Muscle of leg (tissue), 16 donors: ENCODE measurements at places on chromosomes 6 and 20. TPM values are rescaled to one million over a fixed set of nuclear protein-coding genes. Genes with fewer than 3 reads are reported as not detected.

DAAM2 gene
- total RNA-seq, result 25.8 TPM

DEFB124 gene
- total RNA-seq, result 0.62 TPM

KCNQ2 gene
- 2.9 TPM for total RNA-seq

TOP1 gene
- 17.2 TPM for total RNA-seq

ENPP5 gene
- total RNA-seq, result 4.7 TPM

OR2J3 gene
- total RNA-seq, result not detected

FAM83C gene
- total RNA-seq, result not detected

HEY2 gene
- total RNA-seq, result 6.1 TPM

IER3 gene
- 6.7 TPM for total RNA-seq

DNA sequence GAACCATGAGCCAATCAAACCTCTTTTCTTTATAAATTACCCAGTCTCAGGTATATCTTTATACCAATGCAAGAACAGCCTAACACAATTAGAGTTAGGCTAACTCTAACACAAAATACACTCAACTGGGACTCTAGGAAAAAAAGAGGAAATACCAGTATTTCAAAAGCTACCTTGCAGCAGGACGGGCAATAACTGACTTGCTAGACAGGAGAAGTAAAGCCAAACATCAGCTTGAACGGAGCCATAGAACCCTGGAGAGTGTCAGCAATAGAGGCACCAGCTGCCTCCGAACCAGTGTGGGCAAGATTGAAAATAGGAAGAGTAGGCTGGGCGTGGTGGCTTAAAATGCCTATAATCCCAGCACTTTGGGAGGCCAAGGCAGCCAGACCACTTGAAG, 162.0 kb upstream of the SOX4 start:
- DNase-seq, result no peak

- DNase-seq, result no peak
These were observed 169.5 kb downstream of the VEGFA start for GRCh38 chr6:43939281-43940070.

DNA sequence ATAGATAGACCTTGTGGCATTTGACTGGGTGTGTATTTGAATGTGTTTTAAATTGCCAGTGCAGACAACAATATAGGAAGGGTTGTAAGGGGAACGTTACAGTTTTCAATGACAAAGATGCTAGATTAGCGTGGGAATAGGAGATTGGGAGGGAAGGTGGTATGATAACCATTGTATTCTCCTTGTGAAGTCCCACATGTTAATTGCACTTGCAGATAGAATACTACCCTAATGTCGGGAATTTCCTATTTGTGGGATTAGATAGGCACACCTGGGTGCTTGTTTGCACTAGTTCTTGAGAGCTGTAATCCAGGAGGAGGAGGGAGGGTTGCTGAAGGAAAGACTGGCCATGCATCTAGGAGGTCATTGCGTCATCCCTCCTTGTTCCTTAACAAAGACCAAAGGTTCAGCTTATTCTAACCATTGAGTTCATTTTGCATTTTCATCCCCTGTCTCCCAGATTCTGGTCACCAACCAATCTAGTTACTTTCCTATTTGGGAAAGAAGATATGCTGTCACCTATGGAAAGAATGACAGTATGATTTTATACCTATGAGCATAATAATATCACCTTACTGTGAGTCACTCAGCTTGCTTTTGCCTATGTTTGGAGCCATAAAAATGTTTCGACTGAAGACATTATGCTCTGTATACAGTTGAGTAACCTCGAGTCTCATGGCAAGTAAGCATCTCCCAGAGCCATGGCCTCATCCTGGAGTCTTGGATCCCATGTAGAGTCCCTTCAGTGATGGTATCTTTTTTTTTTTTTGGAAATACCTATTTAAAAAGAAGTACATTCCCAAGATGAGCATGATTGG, 201.5 kb downstream of the DTNBP1 start:
- no peak for DNase-seq

DNA sequence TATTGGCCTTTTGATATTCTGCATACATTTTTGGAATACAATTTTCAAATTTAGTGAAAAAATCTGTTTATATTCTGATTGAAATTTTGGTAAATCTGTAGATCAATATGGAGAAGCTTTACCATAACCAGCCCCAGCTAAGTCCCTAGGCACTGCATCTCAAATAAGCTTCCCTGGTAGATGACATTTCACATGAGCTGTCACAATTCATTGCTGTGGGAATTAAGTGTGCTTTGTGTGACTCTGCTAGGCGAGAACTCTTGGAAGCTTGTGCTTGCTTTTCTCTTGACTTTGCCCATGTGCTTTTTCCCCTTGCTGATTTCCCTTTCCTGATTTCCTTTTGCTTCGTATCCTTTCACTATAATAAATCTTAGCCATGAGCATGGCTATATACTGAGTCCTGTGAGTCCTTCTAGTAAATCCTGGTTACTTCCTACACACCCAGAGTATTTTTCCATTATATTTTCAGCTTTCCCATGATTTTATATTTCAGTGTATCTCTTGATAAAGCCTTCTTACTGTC, 166.5 kb upstream of the MMS22L start:
- no peak for DNase-seq

DNA sequence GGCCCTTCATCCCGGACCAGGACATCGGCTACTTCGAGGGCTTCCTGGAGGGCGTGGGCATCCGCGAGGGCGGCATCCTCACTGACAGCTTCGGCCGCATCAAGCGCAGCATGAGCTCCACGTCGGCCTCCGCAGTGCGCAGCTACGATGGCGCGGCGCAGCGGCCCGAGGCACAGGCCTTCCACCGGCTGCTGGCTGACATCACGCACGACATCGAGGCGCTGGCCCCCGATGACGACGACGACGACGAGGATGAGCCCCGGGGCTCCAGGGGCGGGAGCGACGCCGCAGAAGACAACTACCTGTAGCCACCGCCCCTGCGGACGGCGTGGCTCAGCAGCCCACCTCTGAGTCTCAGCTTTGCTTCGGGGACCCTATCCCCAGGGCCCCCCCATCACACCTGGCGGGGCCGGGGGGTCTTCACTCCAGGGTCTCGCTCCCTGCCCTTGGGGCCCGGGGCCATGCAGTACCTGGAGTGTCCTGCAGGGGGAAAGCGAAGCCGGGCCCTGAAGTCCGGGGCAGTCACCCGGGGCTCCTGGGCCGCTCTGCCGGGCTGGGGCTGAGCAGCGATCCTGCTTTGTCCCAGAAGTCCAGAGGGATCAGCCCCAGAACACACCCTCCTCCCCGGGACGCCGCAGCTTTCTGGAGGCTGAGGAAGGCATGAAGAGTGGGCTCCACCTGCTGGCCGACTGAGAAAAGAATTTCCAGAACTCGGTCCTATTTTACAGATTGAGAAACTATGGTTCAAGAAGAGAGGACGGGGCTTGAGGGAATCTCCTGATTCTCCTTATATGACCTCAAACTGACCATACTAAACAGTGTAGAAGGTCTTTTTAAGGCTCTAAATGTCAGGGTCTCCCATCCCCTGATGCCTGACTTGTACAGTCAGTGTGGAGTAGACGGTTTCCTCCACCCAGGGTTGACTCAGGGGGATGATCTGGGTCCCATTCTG, 20.8 kb upstream of the HCK start:
- peak; percentile 82 for DNase-seq

GRCh38 chr20:57229490-57229889, 37.0 kb downstream of the BMP7 start:
- DNase-seq, result no peak

- peak; percentile 9 for DNase-seq
These were observed 1062.0 kb downstream of the HACE1 start for GRCh38 chr6:103797738-103798137.

DNA sequence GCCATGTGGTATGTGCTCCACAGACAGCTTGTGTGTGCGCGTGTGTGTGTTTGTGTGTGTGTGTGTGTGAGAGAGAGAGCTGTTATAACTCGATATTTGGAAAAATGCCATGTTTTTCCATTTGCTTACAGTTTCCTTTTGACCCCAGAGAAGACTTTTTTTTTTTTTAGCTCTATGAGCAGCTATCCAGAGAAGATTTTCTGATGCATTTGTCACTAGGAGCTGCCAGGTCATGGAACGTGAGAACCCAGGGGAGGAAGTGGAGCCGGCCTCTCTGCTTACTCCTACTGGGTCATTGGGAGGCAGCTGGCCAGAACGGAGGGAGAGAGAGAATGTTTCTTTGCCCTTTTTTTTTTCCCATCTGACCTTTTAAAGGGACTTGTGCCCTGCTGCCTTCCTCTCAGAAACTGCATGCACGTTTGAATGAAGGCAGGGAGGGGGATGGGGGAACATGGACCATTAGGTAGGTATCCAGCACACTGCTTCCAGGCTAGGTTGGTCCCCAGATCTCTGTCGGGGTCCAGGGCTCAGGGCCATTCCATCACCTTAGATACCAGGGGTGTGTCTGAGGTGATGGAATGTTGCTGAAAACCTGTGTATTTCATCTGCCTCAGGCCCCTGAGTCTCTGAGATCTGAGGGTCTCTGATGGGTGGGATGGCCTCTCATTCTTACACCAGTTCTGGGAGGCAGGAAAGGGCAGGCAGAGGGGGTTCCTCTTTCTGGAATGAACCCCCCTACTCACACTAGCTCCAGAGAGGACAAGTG, 11.2 kb upstream of the MRPS18A start:
- DNase-seq, result peak; percentile 86

DNA sequence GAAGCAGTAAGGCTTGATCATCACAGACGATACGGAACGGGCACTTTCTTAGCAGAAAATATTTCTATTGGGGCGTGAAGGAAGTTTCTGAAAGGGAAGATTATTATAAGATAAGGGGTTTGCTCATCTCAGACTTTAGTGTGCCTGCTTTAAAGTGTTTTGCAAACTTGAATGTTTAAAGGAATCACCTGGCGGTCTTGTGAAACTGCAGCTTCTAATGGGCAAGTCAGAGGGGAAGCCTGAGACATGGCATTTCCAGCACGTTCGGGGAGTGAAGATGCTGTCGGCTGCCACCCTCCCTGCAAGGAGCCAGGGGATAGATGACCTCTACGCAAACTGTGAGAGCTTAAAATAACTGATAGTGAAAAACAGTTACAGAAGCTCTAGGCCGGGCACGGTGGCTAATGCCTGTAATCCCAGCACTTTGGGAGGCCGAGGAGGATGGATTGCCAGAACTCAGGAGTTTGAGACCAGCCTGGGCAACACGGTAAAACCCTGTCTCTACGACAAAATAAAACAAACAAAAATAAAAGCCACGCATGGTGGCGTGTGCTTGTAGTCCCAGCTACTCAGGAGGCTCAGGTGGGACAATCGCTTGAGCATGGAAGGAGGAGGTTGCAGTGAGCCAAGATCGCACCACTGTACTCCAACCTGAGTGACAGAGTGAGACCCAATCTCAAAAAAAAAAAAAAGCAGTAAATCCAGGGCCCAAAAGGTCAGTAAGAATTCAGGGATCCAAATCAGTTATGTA, 2.3 kb upstream of the KIF16B start:
- DNase-seq, result peak; percentile 25

GRCh38 chr6:165200178-165200577, 109.2 kb downstream of the C6orf118 start:
- DNase-seq, result no peak

DNA sequence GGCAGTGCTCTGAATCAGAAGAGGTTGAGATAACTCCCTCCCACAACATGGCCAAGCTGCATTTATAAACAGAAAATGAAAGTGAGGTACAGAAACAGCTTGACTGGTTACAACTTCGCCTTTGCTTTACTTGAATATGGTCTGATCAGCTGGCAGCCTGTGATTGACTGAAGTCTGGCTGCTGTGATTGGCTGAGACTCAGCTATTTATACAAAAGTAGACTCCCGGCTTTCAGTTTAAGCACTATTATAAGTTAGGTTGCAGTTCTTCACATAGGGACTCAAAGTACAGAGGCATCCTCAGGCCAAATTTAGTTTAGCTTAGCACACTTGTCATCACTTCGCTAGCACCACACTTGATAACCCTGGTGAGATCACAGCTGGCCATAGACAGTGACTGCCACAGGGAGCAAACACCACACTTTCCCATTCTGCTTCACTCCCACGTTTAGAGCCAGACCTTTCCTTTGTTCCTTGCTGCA, 362.6 kb downstream of the EPM2A start:
- DNase-seq, result peak; percentile 90

DNA sequence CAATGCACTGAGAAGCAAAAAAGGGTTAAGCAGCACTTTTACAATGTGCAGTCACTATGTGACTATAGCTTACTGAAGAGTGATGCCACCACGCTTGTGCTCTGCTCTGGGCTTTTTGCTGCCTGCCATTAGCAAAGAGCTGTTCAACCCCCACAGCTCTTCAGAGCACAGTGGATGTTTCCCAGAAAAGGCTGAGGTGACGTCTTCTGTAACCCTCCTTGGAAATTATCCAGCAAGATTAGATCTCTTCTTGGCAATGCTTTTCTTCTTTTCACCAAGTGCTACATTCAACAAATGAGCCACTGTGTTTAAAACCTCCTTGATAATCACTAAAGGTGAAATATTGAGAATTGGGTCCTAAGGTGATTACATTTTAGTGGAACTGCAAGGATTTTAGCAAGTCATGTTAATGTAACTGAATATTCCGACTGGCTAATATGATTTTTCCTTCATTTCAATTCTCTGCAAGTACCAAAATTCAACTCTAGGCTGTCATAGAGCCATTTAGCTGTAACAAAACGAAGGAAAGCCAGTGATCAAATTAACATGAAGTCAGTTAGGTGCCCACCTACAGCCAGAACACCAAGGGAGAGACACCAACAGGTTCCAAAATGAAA, 34.9 kb downstream of the ELOVL5 start:
- peak; percentile 35 for DNase-seq

DNA sequence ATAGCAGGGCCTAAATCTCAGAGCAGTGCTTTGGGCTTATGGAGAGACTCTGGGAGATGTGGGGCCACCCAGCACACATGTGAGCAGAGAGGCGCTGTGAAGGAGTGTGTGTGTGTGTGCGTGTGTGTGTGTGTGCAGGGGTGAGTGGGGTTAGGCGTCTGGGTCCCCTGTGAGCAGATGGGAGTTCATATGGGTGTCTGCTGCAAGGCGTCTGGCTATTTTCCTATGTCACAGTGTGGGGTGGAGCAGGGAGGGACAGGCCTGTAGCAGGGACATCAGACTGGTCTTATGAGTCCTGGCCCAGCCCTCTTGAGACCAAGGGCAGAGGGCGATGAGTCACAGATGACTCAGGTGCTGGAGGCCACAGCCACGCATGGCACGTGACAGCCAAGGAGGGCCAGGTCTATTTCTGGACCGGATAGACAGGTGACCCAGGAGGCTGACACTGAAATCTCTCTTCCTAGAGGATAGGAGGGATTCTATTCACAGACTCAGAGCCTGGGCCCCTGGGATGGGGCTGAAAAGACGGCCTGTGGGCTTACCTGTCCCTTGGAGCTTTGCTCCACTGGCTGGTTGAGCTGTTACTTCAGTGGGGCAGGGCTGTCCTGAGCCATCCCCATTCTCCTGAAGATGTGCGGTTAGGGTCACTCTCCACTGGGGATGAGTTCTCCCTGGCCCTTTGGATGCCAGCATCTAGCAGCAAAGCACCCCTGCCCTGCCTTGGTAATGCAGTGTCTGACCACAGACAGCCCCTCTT, 28.9 kb downstream of the VEGFA start:
- peak; percentile 34 for DNase-seq

DNA sequence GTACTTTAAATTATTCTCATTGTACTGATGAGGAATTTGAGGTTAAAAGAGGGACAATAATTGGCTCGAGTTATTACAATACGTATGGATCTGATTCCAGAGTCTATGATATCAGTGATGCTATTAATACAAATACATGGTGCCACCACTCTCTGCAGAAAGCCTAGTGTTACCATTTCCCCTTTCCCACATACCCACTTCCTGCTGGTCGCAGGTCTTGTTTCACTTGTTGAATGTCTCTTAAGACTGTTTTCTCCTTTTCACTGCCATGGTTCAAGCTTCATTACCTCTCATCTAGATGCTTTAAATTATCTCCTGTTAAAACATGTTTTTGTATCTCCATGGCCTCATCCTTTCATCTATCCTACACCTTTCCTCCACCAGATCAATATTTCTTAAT, 62.0 kb downstream of the FHL5 start:
- DNase-seq, result no peak

- DNase-seq, result peak; percentile 40
These were observed 87.8 kb downstream of the GMDS start for GRCh38 chr6:2157441-2158127.
